Osteocyte (in vitro differentiated cells): ENCODE measurements at places on chromosomes 3 and 15. TPM values are rescaled to one million over a fixed set of nuclear protein-coding genes. Genes with fewer than 3 reads are reported as not detected.

CORO2B gene
- 21.8 and 22.6 TPM in 2 replicates for total RNA-seq

DNAJC19 gene
- 37.6 and 38.1 TPM in 2 replicates for total RNA-seq

RPP25 gene
- total RNA-seq: 19.8 and 20.1 TPM in 2 replicates

GPR156 gene
- 0.24 and 0.48 TPM in 2 replicates for total RNA-seq

SI gene
- total RNA-seq: not detected in 2 replicates

WDR72 gene
- total RNA-seq: 0.26 and 0.38 TPM in 2 replicates

CELF6 gene
- total RNA-seq: 0.65 and 0.86 TPM in 2 replicates

GOLGA8J gene
- 0.34 TPM in 1 of 2 replicates, not detected in the other for total RNA-seq

STAG1 gene
- total RNA-seq: 50.2 and 53.9 TPM in 2 replicates

TLR9 gene
- not detected in 2 replicates for total RNA-seq

BFSP2 gene
- total RNA-seq: not detected in 2 replicates

RTP4 gene
- total RNA-seq: 0.21 TPM in 1 of 2 replicates, not detected in the other

UCN2 gene
- 0.81 and 0.89 TPM in 2 replicates for total RNA-seq

VEPH1 gene
- total RNA-seq: 0.21 and 0.46 TPM in 2 replicates

SNTN gene
- not detected in 2 replicates for total RNA-seq

MRPS11 gene
- total RNA-seq: 41.9 and 51.0 TPM in 2 replicates

ZNF502 gene
- not detected in 2 replicates for total RNA-seq

RASL12 gene
- 0.73 and 0.78 TPM in 2 replicates for total RNA-seq

ANKRD63 gene
- 0.30 and 0.42 TPM in 2 replicates for total RNA-seq

TRH gene
- not detected in 2 replicates for total RNA-seq

ZMAT3 gene
- total RNA-seq: 96.9 and 99.0 TPM in 2 replicates

MITF gene
- 5.8 and 6.1 TPM in 2 replicates for total RNA-seq

ARHGAP11A gene
- total RNA-seq: 15.5 and 17.6 TPM in 2 replicates

GRAMD1C gene
- total RNA-seq: 1.2 and 1.3 TPM in 2 replicates
